ENCODE measurements at places on chromosomes 2 and 18.

- DNase-seq = peak; percentile 90
Measured at GRCh38 chr2:216596980-216597509, 36.2 kb upstream of the IGFBP2 start.

GRCh38 chr2:170922634-170923494, 6.2 kb upstream of the GORASP2 start:
- DNase-seq = no peak

DNA sequence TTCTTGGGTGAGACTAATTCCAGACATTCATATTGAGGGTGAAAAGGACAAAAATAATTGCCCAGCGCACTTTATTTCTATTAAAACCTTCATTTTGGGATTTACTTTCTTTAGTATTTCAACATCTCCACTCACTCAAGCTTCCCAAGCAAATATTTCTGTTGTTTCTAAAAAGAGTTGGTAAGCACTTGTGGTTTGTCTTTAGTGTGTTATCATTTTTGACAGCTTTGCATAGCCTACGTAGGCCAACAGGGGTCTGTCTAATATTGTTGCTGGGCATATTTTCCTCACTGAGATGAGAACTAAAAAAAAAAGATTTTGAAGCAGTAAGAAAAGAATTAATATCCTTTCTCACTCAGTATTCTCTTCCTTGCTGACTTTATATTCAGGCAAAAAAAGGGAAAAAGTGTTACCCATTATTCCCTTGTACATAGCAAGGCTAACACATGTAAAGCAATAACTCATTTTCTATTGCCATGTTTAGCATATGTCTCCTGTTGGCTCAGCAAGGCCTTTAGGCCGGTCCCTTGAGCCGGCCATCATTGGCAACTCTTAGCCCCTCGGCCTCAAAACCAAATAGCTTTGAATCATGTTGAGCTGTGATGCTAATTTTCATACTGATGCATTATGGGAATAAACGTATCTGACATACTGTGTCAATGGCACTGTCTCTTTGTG, 494.2 kb downstream of the ARHGAP15 start:
- DNase-seq = no peak

DNA sequence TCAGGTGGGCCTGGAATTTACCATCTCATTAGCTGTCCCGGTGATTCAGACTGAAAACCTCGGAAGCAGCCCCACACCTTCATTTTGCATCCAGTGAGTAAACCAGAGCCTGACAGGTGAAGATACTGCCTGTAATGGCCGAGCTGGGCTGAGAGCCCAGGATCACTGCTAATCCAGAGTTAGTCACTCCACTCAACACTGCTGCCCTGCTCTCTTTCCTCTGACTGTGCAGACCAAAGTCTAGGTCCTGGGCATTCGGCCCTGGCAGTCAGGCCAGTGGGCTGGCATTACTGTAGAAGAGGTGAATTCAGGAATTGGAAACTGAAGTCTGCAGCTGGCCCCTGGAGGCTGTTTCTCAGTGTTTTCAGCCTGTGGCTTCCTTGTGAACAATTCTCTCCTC, 44.3 kb downstream of the TMEM17 start:
- no peak for DNase-seq

DNA sequence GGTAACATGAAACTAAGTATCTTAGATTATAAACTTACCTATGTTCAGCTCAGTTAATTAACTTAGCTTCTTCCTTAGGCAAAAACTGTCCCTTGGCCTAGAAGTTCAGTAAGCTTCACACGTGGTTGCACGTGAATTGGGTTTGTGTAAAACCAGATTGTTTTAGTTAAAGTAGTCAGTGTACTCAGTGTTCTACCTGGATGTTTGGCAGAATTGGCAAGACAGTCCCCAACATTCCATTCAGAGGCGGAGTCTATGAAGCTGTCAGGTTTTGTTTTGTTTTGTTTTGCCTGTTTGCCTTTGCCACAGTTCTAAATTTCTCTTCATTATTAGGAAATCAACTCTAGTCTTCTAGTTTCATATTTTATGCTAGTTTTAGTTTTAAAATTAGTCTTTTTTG, 105.3 kb upstream of the ZEB2 start:
- DNase-seq = no peak

DNA sequence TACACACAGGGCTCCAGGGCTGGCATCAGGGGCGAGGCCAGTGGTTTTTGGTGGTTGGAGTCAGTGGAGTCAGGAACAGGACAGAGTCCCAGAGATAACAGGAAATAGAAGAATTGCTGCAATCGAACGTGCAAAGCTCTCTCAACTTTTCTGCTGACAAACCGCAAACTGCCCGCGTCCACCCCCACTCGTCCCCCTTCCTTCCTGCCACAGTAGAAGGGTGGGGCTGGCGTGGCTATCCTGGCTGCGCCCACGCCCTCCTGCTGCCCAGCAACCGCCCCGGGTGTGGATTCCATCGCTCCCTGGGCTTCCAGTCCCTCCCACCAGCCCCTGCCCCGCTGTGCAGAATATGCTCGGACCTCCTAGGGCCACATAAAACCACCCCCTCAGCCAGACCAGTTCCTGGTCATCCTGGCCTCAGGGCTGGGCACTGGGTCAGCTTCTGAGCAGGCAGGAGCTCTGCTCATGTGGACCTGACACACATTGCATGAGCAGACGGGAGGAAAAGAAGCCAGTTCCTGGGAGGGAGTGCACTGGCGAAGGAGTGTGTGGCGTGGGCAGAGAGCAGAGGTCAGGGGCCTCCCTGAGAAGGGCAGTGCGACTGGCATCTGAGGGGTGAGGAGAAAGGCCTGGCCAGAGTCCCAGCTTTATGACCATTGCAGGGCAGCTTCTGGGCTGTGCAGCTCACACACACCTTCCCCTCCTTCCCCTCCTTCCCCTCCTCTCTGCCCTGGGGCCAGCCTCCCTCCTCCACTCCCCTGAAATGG, 85.4 kb upstream of the ATG16L1 start:
- peak; percentile 24 for DNase-seq

GRCh38 chr2:100833331-100833730, 13.4 kb downstream of the NPAS2 start:
- no peak for DNase-seq

DNA sequence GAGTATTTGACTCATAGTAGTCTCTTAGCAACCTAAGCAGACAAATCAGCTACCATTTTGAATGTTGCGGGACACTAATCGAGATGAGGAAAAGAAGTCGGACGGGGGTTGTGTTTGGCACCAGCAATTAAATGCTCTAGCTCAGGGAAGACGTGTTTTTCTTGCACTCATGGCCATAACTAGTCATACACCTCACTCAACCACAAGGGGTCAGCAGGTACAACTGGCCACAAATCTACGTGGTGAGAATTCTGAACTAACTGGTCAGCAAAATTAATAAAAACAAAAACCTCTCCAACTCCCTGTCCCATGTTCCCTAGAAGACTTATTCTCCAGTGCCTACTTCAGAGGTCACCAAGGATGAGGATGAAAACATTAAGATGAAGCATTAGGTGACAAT, 1467.8 kb downstream of the DPP10 start:
- no peak for DNase-seq

DNA sequence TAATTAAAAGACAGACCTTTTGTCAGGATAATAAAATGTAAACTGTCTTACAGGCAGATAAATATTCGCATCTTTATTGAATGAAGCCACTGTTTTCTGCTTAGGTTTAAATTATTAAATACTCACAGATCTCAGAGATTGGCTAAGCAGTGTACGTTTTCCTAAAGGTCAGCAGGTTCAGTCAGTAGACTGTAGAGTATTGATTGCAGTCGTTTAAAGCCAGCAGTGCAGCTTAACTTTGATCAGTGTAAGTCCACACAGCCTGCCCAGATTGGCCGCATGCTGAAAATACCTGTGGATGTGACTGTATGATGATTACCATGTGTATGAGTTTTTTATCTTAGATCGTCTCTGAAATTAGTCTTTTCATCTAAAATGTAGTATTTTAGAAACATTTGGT, 42.3 kb downstream of the ATP9B start:
- DNase-seq = no peak

DNA sequence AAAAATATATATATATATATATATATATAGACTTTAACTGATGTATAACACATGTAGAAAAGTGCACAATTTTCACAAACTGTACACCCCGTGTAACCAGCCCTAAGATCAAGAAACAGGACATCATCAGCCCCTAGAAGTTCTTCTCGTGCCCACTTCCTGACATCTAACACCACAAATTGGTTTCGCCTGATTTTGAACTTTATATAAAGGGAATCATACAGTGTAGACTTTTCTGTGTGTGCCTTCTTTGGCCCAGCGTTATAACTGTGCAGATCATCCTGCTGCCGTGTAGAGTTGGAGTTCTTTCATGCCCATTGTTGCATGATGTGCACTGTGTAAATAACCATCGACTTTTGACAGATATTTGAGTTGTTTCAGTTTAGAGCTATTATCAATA, 41.0 kb downstream of the SMAD7 start:
- DNase-seq = no peak

- DNase-seq = peak; percentile 100
Measured at GRCh38 chr18:37409878-37410277, 155.7 kb downstream of the CELF4 start.

GRCh38 chr2:162007447-162008040, 66.5 kb downstream of the DPP4 start:
- no peak for DNase-seq

- DNase-seq = peak; percentile 13
Measured at GRCh38 chr2:75716406-75716805, 5.7 kb upstream of the GCFC2 start.

DNA sequence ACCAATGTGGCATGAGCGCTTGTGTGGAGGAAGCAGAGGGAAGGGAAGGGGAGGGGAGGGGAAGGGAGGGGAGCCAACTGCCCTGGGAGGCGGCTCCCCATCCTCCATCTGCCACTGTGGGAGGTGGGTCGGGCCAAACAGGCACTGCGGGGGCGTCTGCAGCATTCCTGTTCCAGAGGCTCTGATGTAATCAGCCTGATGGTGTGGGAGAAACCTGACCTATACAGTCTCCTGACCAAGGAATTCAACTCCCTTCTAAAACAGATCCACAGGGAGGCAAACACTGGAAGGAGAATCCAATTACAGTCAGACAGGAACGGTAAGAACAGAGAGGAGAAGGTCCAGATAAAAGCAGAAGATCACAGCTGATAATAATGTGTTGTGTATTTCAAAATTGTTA, 88.8 kb downstream of the CD8B2 start:
- DNase-seq = peak; percentile 56

- DNase-seq = no peak
Measured at GRCh38 chr2:160920791-160921303, 239.4 kb upstream of the TANK start.

DNA sequence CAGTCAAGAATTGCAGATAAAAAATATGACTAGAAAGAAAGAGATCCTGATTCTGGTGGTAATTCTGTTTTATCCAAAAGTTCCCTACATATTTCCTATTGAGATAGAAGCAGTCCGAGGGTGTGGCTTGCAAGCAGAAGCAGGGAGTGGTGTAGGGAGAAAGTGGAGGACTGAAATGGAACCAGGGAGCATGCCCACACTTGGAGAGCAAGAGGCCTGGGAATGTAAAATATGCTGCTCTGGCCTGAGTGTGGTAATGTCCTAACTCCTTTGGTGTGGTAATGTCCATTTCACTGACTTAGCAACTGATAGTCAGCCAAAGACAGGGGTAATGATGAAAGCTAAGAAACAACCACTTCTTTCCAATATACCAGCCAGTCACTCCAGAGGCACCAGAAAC, 30.1 kb upstream of the FMNL2 start:
- DNase-seq = no peak

DNA sequence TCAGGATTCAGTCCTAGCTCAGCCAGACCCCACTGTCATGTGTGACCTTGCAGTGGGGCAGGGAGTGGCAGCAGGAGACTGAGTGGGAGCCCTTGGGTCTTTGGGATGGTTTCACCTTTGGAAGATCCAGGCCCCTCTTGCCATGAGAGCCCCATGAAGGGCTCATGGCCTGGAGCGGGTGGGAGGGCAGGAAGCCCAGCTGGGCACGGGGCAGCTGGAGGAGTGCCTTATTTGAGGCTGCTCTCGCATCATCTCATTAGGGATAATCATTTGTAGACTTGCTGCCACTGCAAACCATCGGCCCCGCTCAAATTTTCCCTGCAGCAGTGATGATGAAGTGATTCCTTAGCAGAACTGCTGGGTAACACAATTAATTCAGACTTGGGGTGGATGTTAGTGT, 73.9 kb downstream of the TGOLN2 start:
- DNase-seq = no peak

GRCh38 chr2:234348081-234348480, 148.8 kb downstream of the ARL4C start:
- DNase-seq = no peak

DNA sequence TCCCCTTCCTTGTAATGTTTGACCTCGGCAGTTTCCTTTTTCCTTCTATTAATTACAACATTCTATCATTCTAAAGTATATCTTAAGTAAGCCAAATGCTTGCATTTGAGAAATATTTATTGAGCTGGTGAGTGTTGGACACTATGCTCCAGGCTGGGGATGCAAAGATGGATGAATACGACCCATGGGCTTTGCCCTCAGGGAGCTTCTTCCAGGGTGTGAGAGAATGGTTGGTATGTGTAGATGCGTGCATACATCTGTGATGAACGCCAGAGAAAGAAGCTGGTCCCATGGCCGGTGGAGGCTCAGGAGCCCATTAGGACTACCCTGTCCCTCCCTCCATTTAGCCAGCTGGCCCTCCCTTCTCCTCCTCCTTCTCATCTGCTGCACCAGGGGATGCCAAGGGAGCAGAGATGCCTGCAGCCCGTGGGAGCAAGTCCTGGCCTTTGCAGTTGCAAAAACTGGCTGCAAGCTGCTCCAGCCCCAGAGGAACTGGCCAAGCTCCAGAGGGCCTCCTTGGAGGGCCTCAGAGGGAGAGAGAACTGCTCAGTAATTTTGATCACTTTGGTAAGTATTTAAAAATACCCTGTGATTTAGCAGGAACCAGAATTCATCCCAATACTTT, 65.7 kb upstream of the FOSL2 start:
- peak; percentile 3 for DNase-seq

DNA sequence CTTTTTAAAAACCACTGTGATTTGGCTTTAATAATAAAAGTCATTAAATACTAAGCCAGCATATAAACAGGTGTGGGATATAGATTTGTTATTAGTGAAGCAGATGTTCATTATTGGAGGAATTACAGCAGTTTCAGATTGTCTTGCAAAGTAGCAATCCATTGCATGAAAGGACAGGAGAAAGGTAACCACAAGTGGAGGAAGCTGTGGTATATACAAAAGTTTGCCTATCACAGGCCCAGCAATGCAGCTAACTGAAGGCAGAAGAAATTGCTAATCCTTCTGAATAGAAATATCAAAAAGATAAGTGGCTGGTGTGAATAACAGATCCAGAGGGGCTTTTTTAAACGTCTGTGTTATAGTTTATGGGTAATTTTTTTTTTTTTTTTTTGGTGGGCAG, 199.4 kb downstream of the ZNF385B start:
- no peak for DNase-seq
